Stimulated activated CD4-positive, alpha-beta T cell treated with anti-CD3 and anti-CD28 coated beads, Interleukin-2, amount 100 ng/mL, for 4 hours (primary cell): ENCODE measurements at places on chromosomes 12 and 14.

DNA sequence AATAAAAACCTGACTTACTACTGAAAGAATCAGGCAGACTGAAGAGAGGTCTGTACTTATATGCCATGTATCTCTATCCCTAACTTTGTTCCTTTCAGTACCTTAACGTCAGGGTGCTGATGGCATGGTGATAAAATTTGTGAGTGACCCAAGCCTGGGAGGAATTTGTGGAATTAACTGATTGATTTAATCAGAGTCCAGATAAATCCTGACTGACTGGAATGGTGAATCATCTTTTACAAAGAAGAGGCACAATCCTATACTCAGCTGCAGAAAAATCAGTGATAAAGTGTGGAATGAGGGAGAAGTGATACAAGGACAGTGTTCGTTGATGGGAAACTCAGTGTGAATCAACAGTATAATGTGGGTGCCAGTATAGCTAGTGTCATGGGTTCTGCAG is 3.7 kb downstream of the TDG start:
- DNase-seq: no peak

- DNase-seq: no peak
Observed at GRCh38 chr12:107759410-107759809, 1.5 kb downstream of the PRDM4 start.

DNA sequence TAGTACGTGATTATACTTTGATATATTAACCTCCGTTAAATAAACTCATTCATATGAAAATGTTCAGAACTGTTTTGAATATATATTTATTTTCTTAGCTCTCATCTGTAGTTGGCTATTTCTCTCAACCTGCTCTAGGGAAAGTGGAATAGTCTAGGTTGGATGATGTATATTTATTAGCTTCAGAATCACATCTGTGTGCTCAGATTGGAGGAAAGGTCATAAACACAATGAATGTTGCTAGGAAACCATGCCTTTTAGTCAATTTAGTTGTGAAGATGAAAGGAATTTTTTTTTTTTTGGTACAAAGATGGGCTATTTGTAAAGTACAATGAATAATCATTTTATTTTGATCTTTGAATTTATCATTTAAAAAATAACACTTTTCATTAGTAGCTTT is 439.1 kb downstream of the FOXG1 start:
- no peak for DNase-seq

- DNase-seq: no peak
Observed at GRCh38 chr14:26849514-26849913, 251.7 kb upstream of the NOVA1 start.

DNA sequence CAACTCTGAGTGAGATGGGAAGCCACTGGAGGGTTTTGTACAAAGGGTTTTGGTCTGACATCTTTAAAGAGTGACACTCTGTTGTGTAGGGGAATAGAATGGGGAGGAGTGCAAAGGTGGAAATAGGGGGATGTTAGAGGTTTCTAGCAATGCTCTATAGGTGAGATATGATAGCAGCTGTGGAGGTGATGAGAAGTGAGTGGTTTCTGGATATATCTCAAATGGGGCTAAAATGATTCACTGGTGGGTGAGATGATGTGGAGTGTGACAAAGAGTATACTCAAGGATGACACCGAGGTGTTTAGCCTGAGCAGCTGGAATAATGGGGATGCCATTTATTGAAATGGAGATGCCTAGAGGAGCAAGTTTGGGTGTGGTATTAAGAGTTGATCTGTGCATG is 426.4 kb downstream of the PCNX1 start:
- DNase-seq: no peak

DNA sequence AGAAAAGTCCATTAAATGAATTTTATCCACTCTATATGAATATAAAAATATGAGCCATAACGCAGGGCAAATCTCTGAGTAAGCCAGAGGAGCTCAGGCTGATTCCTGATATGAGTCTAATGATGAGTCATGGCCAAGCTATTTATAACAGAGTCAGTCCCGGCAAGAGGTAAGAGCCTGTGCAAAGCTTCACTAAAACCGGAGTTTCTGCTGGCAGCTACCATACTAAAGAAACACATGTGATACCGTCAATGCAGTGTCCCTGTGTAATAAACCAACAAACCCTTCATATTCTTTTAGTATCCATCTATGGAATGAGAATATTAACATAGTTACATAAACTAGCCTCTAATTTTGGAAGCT is 319.4 kb downstream of the KCNC2 start:
- DNase-seq: no peak

DNA sequence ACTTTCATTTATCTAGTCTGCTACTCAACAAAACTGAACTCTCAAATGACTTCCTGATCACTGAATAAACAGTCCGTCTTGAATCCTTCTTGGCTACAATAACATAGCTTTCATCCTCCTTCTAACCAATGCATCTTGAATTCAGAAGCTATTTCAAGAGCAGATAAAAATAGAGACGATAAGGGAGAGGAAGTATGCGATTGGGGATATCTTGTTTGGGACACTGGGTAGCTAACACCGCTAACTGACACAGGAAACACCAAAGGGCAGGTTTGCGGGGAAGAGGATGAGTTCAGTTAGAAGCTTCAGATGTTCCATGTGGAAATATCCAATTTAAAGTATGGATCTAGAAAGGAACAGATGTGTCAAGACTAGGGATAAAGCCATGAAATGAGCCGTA is 102.5 kb downstream of the SLC41A2 start:
- DNase-seq: no peak

- DNase-seq: no peak
Observed at GRCh38 chr14:103045371-103045869, 11.9 kb downstream of the CDC42BPB start.

DNA sequence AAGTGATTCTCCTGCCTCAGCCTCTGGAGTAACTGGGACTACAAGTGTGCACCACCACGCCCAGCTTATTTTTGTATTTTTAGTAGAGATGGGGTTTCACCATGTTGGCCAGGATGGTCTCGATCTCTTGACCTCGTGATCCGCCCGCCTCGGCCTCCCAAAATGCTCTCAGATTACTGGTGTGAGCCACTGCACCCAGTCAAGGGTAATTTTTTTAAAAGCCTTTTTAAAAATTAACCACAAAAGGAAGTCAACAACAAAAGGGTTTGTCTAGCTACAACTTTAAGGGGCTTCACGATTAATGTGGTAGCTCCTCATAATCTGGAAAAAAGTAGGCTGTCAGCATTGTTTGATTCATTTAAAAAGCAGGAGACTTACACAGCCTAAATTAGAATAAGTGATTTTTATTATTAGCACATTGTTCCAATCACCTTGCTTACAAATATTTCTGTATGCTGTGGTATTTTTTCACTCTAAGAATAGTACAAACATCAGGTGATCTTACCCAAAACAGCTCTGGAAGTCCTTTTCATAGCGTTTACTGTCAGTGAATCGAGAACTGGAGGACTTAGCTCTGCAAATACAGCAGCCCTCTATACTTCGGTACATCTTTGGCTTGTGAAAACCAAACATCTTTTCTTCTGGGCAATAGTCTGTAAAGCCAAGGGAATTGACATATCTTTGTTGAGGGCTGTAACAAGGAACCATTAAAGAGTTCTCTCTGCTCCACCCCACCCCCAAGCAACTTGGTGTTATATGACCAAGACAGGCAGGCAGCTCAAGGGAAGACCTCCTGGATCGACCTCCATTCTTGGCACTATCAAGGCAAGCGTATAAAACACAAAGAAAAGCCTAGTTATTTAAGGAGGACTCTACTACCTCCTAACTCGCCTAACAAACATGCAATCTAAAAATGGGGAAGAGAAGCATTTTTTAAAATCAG is 28.1 kb downstream of the SINHCAF start:
- no peak for DNase-seq

DNA sequence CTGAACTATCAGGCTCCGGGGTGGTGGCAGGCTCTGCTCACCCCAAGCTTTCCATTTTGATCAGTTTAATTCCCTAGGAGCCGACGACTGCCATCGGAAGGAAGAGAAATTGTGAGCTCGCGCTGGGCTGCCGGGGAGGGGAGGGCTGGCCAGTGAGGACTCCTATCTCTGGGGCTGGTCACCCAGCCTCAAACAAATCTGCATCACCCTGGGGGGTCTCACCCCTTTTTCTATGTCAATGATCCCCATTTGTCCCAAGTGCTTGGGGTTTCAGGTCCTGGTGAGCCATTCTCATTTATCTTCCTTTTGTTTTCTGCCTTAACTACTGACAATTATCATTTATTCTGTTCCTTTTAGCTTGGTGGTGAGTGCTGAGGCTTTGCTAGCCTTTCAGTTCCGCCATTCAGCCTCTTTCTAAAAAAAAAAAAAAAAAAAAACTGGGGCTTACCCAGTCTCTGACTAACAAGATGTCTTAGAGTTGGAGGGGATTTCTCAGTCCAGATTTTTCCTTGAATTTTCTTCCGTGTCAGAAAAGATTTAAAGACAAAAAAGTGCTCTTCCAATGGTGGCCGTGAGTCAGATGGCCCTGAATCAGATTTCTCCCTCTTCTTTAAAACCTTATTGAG is 22.8 kb upstream of the USP44 start:
- DNase-seq: no peak

DNA sequence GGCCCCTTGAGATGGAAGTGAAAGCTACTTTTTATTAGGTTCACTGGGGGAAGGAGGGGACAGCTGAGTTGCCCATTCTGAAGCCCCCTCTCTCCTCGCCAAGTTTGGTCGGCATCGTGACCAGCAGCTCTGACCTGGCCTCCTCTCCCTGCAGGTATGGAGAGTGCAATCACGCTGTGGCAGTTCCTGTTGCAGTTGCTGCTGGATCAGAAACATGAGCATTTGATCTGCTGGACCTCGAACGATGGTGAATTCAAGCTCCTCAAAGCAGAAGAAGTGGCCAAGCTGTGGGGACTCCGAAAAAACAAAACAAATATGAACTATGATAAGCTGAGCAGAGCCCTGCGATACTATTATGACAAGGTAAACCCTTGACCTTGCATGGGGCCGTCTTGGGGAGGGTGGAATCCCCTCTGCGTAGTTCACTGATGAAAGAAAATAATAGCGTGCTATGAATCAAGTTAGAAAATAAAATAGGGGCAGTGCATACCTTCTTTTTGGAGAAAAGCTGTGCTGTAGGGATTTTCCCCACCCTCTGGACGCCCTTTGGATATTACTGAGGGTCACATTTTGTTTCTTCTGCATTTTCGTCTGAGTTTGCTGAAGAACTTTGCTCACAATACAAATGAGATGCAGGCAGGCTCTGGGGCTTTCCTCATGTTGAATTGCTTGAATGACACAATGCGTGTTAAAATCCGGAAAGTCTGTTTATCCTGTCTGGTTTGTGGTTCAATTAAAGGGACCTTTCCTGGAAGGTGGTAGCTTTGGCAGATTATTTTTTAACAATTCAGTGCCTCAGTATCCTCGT is 29.4 kb downstream of the ELK3 start:
- no peak for DNase-seq

- peak; percentile 63 for DNase-seq
Observed at GRCh38 chr12:55930771-55931316, at the start of gene DGKA. TSS of gene DGKA (plus strand) at chr12:55931162. CDS start at chr12:55936504, 5,342 bp downstream.

DNA sequence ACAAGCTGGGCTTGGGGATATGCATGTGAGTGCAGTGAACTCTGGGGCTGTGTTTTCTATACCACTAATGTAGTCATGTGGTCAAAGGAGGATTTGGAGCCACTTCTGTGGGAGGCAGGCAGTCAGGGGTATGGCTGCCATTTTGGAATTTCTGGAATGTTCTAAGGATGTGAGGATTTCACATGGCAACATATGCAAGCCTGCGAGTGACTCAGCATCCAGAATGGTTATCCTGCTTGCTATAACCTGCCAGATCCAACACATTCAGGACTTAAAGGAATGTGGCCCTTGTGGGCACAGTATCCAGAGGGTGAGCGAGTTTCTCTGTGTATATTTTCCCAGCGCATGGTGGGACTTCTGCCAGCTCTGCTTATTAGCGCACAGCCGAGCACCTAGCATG is 249.2 kb upstream of the PWP1 start:
- DNase-seq: no peak

DNA sequence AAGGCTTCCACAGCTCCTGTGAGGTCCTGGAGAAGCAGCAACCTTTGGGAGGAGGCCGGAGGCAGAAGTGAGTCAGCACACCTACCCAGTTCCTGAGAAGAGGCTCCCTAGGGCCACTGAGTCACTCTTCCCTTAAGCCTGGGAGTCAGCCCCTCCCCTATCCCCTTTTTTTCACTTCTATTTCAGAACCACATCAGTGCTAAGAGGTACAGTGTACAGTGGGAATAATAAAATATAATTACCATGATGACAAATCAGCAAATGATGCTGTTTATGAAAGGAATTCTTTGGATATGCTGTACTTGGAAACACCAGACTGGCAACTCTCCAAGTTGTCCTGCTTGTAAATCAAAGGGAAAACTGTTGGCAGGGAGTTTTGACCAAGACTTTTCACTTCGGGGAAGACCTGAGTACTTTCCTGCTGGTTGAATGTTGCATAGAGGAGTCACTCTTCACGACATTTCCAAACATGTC is 7.8 kb upstream of the TBPL2 start:
- no peak for DNase-seq

DNA sequence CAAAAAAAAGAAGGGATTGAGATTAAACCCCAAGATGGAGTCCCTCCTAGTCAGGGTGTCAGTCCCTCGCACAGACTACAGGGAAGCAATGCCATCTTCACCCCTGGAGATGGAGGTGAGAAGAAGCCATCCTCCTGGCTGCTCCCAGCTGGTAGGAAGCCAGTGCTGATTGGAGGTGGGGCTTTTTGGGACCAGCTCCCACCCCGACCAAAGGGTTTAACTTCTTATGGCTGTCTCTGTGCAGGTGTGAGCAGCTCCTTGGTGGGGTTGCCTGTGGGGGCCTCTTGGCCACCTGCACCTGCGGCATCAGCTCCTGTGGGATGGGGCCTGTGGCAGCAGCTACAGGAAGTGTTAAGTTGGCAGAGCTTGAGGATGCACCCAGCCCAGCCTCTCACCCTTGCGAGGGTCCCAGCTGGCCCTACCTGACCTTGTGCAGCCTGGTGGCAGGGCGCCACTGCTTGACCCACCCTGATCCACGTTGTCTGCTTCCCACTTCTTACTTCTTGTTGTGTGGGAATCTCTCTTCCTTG is 3.8 kb upstream of the KRT86 start:
- no peak for DNase-seq

- no peak for DNase-seq
Observed at GRCh38 chr12:67690656-67691055, 42.1 kb downstream of the DYRK2 start.

GRCh38 chr12:42574851-42575266 is 14.7 kb downstream of the PRICKLE1 start:
- no peak for DNase-seq

DNA sequence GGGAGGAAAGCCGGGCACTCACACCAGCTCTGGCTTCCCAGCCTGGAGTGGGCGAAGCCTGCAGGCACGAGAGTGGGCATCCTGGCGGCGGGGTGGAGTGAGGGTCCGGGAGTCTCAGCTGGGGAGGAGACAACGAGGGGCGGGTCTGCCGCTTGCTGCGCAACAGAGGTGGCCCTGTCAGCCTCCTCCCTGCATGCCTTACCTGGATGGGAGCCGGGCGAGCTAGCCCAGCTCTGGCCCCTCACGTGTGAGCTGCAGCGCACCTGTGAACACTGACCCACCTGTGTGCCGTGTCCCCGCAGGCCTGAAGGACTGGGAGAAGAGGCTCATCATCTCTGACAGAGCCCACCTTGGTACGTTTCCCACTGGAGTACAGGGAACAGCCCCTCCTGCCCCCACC is 13.9 kb upstream of the SIVA1 start:
- DNase-seq: no peak

- DNase-seq: no peak
Observed at GRCh38 chr12:102439426-102440405, 40.6 kb downstream of the IGF1 start.

- peak; percentile 9 for DNase-seq
Observed at GRCh38 chr14:55245657-55246268, 25.5 kb upstream of the FBXO34 start.
